ENCODE measurements at places on chromosomes 1 and 21.

- DNase-seq, result no peak
These were observed 2.5 kb downstream of the ARHGEF19 start for GRCh38 chr1:16209847-16210407.

DNA sequence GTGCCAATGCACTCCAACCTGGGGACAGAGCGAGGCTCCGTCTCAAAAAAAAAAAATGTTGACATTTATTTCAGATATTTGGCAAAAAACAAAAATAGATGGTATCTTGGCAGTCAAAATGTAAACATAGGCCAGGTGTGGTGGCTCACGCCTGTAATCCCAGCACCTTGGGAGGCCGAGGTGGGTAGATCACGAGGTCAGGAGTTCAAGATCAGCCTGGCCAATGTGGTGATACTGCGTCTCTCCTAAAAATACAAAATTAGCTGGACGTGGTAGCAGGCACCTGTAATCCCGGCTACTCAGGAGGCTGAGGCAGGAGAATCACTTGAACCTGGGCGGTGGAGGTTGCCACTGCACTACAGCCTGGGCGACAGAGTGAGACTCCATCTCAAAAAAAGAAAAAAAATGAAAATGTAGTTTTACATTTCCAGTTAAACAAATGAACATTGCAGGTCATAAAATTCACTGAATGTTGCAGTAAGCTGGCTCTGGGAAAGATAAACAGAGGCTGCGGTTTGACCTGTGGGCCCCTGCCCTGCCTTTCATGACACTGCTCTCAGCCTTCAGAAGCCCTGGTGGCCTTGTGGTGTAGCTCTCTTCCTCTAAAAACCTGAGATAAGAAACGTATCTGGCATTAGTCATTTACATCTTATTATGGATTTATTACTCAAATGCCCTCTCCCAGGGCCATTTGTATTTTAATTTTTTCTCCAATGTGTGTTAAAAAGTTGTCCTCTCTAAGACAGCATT is 12.2 kb upstream of the SLC44A3 start:
- DNase-seq, result peak; percentile 26

DNA sequence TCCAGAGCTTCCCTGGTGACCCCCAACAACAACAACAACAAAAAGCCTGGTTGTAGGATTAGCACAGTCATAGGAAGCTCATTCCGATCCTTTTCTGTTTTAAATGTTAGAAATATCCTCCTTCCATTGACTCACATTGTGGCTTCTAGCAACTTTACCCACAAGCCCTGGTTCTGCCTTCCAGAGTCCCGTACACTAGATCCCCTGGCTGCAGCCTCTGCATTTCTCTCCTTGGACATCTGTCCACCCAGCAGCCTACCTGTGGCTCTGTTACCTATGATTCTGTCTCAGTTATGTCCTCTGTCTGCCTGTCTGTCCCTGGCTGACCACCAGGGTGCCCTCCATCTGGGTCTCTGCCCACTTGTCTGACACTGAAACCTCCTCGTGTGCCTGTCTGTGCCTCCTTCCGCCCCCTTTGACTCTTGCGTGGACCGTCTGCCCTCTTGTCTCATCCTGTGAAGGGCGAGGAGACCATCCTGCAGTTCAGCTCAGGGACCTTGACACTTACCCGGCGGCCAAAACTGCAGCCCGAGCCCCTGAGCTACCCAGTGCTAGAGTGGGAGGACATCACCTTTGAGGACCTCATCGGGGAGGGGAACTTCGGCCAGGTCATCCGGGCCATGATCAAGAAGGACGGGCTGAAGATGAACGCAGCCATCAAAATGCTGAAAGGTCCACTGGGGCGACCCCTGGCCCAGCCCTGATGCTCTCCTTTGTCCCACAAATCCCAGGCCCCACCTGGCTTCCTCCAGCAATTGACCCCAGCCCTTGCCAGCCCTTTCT is 16.1 kb downstream of the TIE1 start:
- DNase-seq, result no peak

DNA sequence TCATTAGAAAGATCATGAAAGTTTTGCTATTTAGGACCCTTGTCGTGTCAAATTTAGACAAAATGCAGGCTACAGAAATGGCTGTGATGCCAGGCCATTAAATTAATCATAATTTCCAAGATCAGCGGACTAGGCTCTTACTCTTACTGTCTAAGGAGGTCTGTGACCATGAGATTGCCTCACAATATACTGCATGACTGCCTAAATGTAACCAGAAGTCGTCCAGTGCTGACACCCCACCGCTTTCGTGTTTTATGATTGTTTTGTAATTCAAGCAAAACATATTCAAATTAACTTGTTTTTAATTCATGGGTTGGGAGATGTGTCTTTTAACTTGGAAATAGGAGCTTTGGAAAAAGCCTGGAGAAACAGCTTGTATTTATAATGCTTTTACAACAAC is 947.5 kb downstream of the BRINP3 start:
- DNase-seq, result no peak

DNA sequence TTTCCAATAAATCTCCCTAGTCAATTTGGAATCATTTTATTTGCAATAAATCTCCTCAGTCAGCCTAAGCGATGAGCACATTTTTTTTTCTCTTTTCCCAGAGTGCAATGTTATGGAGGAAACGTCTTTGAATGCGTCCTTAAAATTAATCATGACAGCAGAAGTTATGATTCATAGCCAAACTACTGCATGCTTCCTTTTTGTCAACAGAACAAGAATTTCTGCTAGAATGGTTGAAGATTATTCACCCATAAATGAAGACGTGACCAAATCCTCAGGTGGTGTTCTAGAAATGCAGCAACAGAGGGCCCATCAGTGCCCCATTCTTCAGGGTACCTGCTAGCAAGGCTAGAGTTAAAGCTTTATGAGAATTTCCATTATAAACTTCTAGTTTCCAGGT is 407.9 kb upstream of the PKN2 start:
- peak; percentile 63 for DNase-seq

GRCh38 chr1:83693427-83694126 is 305.4 kb downstream of the TTLL7 start:
- no peak for DNase-seq

- DNase-seq, result no peak
These were observed 100.8 kb downstream of the PBX1 start for GRCh38 chr1:164659621-164660411.

- DNase-seq, result peak; percentile 58
These were observed 79.2 kb downstream of the ATP5PO start for GRCh38 chr21:33836408-33836807.

DNA sequence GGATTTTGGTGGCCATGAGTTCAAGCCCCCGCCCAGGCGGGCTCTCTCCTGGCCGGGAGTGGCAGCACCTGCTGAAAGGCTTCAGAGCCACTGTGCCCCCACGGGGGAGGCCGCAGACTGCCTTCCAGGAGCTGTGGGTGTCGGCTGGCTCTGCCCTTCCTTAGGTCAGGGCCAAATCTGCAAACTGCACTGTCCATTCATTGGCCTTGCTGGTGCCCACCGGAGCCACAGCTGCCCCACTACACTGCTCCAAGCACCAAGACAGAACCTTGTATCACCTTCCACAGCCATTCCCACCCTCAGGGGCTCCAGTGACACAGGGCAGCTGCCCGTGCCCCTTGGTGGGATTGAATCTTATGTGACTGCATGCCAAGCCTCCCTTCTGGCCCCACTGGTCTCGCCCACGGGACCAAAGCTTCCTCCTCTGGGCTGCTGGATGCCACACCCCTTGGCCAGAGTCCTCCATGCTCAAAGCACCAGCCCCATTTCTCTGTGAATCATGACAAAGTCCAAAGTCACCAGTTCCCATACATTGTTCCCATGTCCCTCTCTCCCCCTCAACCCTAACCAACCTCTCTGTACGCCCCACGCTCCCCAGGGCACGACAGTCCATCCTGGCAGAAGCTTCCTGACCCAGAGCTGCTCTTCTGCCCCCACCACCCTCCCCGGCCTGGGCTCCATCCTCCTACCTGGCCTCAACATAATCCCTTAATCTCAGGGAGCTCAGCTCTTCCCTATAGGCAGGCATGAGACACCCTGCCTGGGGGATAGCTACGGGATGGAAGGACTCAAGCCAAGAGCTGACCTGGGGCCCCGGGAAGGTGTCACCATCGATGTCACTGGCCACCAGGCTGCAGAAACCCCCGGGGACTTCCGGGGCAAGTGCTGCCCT is 20.9 kb upstream of the GPR153 start:
- DNase-seq, result no peak

DNA sequence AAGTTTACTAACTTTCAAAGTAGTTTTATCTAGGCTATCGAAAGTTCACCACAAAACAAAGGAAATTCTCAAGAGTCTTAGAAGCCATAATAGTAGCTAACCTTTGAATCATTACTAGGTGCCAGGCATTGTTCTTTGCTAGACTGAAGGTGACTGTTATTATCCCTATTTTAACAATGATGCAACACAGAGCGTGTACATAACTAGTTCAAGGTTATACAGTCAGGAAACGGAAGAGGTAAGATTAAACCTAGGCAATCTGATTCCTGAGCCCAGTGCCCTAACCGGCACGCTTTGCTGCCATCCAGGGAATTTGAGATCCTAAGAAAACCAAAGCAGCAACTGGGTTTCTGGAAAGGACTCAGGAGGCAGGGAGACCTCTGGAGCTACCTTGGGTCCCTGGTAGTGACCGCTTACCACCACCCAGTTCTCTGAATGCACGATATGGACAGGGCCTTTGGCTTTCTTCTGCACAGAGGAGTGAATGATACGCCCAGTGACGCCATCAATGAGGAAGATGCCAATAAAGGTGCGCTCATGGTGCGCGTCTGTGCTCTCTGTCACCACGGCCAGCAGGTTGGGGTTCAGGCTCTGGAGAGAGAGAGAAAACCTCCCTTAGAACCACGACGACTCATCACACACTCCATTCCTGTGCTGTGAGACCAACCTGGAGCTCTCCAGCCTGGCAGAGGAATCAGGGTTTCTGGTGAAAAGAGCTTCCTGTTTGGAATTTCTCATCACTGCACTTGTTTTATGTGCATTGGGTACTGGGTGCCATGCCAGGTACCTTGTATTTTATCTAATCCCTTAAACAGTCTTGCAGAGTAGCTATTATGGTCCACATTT is 13.1 kb upstream of the UBR4 start:
- DNase-seq, result peak; percentile 14

GRCh38 chr1:184494929-184495328 is 108.1 kb downstream of the C1orf21 start:
- DNase-seq, result no peak

GRCh38 chr1:64572222-64572900 is 102.4 kb downstream of the CACHD1 start:
- no peak for DNase-seq

GRCh38 chr1:65704318-65704717 is 88.4 kb upstream of the PDE4B start:
- DNase-seq, result no peak

DNA sequence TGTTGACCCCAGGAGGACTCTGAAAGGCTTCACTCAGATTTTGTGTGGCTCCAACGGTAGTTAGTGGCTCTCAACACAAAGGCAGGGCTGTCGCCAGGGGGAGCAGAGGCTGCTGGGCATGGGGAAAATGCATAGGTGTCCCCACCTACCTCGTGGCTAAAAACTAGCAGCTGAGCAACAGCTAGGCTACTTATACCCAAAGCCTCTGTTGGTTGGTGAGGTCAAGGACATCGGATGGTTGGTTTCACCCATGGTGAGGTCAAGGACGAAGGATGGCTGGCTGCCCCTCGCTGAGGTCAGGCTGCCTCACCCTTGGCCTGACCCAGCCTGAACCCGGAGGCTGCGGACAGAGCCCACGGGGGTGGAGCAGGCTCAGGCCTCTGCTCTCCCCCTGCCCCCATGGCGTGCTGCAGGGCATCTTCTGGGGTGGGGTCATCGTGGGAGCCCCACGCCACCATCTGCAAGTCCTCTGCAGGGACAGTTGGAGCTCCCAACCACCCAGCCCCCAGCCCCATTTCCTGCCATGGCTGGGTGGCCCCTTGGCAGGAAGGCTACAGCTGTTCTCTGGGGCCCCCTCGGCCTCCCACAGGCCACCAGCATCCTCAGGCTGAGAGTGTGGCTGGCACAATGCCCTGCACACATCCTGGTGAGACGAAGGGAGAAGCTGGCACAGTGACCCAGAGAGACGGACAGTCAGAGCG is 8.5 kb upstream of the GNB1 start:
- no peak for DNase-seq

- DNase-seq, result no peak
These were observed 36.9 kb upstream of the RGS1 start for GRCh38 chr1:192538407-192539296.

DNA sequence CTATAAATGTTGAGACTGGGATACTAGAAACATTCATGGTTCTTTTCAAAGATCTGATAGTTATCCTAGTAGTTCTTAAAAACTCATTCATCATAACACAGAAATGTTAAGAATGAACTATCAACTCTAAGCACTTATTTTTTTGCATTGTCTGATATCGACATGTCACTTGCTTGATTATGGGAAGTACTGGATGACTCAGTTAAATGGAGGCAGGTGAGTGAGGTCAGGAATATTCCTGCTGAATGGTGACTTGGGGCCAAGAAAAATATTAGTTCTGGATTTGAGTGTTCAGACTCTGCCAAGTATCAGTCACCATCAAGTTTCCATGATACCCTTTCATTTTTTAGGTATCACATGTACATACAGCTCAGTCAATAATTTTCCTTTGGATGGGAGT is 63.6 kb downstream of the NEK7 start:
- peak; percentile 74 for DNase-seq

DNA sequence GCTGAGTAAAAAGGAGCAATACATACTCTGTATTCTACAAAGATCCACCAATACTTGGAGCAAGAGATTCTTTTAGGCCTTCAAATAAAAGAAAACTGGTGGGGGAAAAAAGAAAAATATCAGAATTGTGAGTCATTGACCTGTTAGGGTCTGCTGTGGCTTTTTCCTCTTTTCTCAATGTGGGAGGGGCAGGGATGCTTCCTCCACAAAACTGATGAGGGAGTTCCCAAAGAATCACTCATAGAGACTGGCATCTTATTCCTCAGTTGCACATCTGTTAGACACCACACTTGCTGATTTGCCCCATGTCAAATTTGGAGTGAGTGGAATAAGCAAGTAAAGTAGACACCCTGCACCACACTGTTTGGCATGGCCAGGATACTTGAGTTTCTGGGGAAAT is 16.6 kb downstream of the C1orf141 start:
- DNase-seq, result no peak

GRCh38 chr1:163842571-163842970 is 520.8 kb downstream of the NUF2 start:
- DNase-seq, result peak; percentile 68

DNA sequence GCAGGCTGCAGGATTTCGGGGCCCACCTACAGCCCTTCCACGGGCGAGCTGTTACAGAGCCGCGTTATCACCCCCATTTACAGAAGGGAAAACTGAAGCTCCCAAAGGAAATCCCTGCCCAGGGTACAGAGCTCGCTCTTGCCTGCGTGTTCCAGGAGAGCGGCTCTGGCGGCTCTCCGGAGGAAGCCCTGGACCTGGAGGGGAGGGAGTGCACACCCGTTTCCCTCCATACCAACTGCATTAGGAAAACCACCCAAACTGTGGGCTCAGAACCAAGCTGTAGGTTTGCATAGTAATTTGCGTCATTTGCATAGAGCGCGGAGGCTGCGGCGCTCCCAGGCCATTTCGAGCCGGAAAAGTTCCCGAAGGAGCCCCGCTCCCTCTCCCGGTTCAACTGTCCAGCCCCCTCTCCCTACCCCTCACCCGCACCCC is 24.7 kb upstream of the ADGRB2 start:
- DNase-seq, result peak; percentile 86

All from EH (cell line).